ENCODE measurements at places on chromosomes 7 and 10.
A peak's percentile ranks its signal among the peaks of the same experiment; 100 is the strongest.

- no peak for DNase-seq
Measured at GRCh38 chr7:106339513-106340246, 54.9 kb upstream of the NAMPT start.

DNA sequence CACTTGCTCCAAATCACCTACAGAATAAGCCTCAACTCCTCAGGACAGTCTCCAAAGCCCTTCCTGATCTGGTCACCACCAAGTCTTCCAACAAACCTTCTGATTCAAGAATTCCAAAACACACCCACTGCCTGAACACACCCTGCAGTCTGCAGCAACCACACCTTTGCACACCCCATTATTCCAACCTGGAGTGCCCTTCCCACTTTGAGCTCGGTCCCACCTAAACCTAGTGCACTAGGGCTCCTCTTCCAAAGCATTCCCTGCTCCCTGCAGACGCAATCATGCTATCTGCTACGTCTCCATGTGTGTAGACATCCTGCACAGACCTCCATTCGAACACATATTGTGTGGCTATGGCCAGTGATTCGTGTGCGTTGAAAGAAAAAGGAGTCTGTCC, 289.3 kb downstream of the GRID1 start:
- DNase-seq: no peak

- DNase-seq: peak; percentile 24
Measured at GRCh38 chr7:37986908-37987330, 66.5 kb downstream of the EPDR1 start.

DNA sequence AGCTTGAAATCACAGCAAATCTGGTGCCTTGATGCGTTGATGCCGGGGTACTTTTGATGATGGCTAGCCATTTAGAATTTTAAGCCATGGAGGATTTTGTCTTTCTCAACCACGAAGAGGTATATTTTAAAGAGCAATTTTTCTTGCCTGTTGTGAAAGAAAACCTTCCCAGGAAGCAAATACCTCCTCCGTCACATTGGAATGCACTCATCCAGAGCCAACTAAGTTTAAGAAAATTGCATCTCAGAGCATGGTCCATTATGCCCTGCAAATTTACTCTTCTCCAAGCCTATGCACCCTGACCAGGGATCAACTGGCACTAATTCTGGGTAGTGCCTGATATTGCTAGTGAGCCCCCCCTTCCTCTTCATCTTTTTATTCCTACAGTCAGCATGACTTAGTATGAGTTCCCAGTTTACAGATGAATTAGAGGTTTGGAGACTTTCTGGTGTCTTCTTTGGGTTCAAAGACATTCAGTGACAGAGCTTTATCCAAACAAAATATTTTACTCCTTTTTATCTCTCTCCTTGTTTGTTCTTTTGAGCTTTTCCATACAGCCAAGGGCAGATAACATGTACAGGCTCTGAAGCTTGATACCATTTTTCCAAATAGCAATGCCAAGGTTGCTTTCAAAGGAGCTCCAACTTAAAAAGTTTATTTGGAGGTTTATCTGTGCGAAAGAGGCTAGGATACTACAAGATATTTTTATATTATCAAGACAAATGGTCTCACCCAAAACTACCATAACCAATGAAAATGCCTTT, 56.6 kb upstream of the ANK3 start:
- DNase-seq: no peak

DNA sequence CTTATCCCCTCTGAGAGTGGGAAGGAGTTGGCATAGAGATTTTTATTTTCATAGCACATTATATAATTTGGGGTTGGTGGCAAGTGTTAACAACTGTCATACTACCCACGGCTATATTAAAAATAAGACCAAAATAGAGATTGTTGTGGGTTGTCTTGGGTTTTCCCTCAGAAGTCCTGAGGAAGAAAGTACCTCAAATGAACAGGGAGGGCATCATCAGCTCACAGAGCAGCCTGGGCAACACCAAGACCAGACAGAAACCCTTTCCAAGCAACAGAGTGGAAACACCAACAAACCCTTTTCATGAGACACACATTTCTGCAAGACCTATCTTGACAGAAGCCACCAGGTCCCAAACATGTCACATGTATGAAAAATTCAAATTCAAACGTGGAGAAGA, 121.2 kb downstream of the GLI3 start:
- DNase-seq: no peak

DNA sequence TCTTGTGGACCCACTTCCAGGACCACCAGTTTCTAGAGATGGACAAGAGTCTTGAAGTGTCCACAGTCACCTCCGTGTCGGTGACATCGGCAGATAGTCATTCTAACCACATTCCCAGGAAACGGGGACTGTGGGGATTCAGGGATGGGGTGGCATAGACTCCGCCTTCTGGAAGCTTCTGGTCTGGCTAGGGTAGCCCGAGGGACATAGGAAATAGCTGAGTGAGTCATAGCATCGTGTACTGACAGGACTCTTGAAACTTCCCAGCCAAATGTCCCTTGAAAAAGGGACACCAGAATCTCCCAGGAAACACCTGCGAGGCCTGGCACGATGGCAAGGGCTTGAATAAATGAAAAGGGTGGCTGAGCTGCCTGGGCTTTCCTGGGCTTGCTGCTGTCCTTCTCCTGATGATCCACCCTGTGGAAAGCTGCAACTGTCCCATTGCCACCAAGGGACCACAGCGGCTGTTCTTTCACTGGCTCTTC, 84.1 kb upstream of the LRRC4 start:
- DNase-seq: no peak

DNA sequence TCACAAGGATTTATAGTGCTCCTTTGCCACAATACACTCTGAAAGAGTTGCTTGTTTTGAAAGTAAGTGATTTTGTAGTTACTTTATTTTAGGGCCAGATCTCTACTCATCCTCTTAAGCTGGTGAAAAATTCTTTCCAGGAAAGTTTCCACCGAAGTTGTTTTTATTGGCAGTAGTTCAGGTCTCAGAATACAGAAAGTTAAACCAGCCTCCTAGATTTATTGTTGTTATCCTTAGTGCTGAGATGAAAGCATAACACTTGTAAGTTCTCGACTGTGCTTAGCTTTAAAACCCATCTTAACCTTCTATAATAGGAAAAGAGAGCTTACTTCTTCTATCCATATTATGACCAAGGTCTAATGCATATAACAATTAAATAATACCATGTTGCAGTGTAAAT, 5.5 kb downstream of the AP3M1 start:
- DNase-seq: no peak

- DNase-seq: no peak
Measured at GRCh38 chr7:51012569-51013217, 230.0 kb upstream of the GRB10 start.

DNA sequence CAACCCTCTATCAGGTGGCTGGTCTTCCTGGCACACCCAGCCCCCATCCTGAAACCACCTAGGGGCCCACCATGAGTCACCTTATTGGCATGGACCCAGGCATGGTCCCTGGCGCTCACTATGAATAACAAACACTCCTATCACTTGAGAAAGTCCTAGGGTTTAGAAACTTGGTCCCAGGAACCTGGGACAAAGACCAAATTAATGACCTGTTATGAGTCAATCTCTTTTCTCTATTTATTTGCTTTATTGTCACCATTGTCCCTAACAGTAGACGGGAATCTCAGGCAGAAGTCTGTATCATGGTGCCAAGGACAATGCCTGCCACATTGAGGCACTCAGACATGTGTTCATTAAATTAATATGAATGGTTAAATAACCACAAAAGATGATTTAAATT, 599.6 kb upstream of the C7orf33 start:
- no peak for DNase-seq

GRCh38 chr7:101179713-101180112, 380 bp downstream of the NAT16 start:
- DNase-seq: no peak

DNA sequence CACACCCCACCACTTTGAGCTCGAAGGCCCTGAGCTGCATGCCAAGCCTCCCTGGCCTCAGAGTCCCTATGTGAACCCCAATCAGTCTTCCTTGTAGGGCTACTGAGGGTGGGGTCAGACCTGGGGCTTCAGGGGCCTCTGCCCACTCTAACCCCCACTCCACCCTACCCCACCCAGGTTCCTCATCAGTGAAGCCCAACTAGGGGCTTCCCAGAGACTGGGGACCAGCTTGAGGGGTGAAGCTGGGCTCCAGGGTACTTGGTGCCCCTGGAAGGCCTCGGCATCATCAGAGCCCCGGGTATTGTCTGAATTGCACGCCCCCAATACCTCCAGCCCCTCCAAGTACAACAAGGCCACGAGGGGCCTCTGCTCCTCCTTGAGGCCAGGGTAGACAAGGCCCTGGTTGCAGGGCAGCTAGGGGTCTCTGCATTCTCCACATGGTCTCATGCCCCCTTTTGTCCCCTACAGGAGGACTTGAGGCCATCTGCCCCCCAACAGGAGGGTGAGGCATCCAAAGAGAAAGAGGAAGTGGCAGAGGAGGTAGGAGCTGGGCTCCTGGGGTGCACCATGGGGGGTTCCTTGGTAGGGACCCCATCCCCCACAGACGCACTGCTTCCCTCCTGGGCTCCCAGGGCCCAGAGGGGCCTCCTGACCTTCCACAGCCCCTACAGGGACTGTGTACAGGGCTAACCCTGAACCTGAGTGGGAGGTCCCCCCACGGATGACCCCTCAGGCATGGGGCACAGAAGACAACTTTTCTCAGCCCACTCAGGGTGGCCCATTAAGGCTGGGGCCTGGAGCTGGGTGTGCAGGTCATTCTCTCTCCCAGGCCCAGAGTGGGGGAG, 4.0 kb downstream of the SNCG start:
- DNase-seq: no peak

- no peak for DNase-seq
Measured at GRCh38 chr7:131371411-131371810, 43.7 kb downstream of the MKLN1 start.

- no peak for DNase-seq
Measured at GRCh38 chr10:69311309-69311708, 33.0 kb downstream of the HK1 start.

GRCh38 chr10:71831646-71832552, 19.2 kb downstream of the PSAP start:
- peak; percentile 67 for DNase-seq

GRCh38 chr7:21154614-21155013, 273.3 kb upstream of the SP4 start:
- DNase-seq: no peak

DNA sequence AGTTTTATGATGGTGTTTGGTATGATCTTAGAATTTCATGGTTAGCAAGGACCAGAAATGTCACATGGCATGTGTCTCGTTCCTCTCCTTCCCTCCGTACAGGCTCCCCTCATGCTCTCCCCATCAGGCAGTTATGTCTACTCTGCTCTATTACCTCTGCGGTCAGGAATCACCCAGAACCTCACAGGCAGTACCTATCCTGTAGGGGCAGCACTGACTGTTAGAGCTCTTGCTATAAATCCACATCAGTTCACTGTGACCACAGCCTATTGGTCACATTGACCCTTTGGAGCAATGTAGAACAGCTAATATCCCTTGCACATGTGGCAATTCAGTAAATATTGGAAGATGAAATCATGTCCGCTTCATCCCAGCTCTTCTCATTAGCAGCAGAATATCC, 151.8 kb downstream of the WNT2 start:
- DNase-seq: no peak

DNA sequence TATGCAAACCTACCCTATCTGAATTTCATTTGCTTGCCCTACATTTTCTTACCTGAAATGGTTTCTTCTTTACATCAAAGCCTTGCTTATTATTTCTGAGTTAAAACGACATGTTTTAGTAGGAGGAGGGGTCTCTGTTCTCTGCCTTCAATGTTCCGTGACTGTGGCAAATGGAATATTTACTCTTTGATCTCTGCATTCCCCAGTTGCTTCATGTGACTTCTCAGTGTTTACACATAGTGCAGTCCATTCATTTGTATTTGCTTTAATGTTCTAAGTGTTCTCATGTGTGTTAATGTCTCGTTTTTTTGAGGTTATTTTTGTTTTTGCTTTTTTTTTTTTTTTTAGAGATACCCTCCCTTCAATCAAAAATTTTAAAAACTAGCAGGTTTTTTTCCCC, 75.8 kb downstream of the GNAI1 start:
- DNase-seq: no peak

GRCh38 chr7:10022957-10023356, 950.7 kb upstream of the PHF14 start:
- no peak for DNase-seq
